Frontal cortex (tissue), 4 donors: ENCODE measurements at places on chromosomes 4 and X.

GRCh38 chrX:10109695-10110094, 47.1 kb upstream of the CLCN4 start:
- peak; percentile 27 for DNase-seq

DNA sequence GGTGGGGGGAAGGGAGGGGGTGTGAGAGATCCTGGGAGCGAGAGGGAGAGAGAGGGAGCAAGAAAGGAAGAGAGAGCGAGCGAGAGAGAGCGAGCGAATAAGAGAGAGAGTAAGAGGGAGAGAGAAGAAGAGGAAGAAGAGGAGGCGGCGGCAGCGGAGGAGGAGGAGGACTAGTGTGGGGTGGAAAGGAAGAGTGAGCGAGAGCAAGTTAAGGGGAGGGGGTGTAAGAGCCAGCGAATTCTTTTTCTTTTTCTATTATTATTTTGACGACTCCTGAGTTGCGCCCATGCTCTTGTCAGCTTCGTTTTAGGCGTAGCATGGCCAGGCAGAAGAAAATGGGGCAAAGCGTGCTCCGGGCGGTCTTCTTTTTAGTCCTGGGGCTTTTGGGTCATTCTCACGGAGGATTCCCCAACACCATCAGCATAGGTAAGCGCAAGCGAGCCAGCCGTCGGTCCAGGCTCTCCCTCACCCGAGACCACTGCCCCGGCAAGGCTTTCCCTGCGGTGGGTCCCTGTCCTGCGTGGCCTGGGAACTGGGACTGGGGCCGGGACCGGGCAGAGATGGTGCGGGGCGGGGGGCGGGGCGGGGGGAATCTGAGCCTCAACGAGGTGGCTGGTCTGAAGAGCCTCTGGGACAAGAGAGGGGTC, at the start of gene GRIA3:
Gene GRIA3 (plus strand): TSS at position 60 of the 647 bp plus-strand sequence. CDS start 258 bp downstream, at position 318.
- no peak for DNase-seq

DNA sequence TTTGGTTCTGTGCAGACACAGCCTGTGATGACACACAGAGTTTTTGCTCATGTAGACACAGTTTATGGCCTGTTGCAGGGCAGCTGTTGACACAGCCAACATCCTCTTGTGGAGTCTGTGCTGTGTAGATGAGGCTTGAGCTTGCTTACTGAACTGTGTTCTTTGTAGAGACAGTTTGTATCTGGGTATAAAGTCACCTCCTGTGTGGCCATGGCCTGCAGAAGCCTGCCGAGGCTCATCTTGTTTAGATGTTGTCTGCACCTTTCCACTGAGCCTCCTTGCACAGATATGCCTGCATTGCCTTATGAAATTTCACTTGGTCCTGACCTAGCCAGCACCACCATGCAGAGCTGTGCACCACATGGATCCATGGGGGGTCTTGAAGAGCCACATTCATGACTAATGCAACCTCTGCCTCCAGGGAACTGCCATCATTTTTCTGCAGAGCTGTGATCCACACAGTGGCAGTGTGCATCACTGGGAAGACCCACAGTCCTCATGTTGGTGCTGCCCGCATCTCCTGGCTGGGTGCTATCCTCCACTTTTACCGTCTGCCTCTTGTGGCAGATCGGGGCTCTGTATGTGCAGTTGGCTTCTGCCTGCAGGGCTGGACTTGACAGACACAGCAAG, 198.0 kb upstream of the MAMLD1 start:
- no peak for DNase-seq

DNA sequence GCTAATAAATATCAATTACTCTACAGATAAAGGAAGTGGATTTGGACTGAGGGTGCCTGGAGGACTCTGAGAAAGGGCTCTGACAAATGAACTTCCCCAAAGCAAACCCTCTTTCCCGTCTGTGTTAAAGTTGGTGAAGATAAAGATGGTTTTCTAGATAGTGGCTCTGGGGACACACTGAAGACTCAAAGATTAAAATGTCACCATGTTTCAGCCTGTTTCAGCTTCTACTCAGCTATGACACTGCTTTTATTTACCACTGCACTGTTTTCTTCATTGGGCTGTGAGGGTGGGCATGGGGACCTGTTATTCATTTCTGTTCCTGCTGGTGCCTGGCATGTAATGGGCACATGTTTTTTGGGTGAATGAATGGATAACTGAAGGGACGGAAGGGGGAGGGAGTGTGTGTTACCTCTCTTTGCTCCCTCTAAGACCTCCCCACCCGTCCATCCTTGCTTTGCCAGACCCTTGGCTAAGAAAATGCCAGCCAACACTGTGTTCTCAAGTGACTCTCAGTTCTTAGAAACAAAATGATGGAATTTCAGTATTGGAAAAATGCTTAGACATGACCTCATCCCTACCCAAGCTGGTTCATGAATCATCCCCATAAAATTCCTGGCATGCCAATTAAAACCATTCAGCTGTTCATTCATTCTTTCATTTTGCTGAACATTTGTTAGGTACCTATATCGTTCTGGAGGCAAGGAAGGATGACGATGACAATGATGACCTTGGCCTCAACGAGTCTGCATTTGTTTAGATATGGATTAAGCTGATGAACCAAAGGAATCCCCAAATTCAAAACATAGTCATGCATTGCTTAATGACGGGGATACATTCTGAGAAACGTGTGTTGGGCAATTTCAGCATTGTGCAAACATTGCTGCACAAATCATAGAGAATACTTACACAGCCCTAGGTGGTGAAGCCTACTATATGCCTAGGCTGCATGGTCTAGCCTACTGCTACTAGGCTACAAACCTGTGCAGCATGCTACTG, 13.4 kb upstream of the STK32B start:
- no peak for DNase-seq

DNA sequence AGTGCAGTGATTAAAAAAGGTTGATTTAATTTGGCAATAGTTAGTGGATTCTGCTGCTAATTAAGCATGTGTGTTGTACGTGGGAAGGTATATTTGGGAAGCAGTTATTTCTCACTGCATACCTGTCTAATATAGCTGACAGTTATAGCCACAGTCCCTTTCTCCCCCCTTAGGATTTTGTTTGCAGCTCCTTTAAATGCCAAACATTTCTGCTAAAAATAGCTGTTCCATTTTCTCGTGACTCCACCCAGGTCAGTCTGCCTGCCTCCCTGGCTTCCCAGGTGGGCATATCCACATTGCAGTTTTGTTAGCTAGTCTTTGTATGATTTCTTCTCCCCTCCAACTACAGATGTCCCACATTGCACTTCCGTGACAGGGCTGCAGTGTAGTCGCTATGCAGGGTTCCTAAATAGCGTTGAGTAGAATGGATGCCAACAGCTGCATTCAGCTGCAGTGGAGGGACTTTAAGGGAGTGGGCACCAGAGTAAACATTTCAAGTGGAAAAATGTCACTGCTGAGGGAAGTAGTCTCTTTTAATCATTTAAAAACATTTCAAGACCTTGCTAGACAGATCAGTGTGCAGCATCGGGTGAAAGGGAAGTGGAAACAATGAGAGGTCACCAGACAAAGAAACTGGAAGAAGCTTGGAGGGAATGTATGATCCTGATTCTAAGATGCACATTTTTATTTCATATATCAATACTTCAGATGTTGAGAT, 326.3 kb downstream of the RAPGEF2 start:
- DNase-seq, result no peak

- no peak for DNase-seq
Measured at GRCh38 chr4:78689261-78689660, 86.9 kb upstream of the BMP2K start.

GRCh38 chrX:7117587-7117986, 29.9 kb upstream of the STS start:
- DNase-seq, result no peak

- DNase-seq, result no peak
Measured at GRCh38 chr4:185764876-185765275, 47.1 kb downstream of the SORBS2 start.

DNA sequence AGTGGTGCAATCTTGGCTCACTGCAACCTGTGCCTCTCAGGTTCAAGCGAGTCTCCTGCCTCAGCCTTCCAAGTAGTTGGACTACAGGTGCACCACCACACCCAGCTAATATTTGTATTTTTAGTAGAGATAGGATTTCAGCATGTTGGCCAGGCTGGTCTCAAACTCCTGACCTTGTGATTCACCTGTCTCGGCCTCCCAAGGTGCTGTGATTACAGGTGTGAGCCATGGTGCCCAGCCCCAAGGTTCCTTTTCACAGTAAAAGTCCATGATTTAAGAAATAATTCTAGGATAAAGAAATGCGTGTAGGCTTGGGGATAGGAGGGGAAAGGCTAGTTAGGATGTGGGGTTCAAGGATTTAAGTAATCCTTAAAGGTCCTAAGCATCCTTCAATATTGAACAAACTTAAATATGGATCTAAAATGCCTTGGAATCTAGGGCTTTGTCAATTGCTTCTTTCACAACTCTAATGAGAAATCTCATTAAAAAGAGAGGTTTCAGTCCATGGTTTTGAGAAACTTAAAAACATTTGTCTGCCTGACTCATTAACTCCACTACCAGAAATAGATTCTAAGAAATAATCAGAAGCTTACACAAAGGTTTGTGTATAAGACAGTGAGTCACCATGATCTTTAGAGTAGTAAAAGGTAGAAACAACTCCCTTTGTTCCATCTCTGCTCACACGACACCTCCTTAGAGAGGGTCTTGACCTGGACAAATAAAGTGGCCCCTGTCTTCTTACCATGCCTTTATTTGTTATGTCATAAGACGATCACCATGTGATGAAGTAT, 203.2 kb downstream of the PTTG2 start:
- DNase-seq, result no peak

- DNase-seq, result no peak
Measured at GRCh38 chr4:10734697-10735096, 50.1 kb upstream of the CLNK start.

DNA sequence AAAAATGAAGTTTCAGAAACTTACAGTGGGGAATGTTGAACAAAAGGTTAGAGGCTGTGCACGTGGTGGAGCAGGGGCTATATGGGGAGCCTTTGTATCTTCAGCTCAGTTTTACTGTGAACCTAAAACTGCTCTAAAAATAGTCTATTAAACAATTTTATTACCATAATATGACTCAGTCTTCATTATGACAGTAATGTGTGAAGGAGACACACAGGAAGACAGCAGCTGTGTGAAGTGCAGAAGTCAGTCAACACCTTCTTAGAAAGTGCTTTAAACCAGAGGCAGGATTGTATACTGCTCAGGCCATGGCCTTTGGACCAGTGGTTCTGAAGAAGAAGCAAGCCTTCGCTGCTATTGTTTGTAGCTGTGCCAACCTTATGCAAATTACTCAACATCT, 89.7 kb downstream of the ARHGAP10 start:
- DNase-seq, result no peak

- DNase-seq, result no peak
Measured at GRCh38 chrX:19855700-19856381, 31.6 kb downstream of the SH3KBP1 start.

- DNase-seq, result no peak
Measured at GRCh38 chr4:184238072-184238745, 20.5 kb upstream of the ENPP6 start.

- no peak for DNase-seq
Measured at GRCh38 chr4:155974476-155974749, 20.7 kb upstream of the CTSO start.

DNA sequence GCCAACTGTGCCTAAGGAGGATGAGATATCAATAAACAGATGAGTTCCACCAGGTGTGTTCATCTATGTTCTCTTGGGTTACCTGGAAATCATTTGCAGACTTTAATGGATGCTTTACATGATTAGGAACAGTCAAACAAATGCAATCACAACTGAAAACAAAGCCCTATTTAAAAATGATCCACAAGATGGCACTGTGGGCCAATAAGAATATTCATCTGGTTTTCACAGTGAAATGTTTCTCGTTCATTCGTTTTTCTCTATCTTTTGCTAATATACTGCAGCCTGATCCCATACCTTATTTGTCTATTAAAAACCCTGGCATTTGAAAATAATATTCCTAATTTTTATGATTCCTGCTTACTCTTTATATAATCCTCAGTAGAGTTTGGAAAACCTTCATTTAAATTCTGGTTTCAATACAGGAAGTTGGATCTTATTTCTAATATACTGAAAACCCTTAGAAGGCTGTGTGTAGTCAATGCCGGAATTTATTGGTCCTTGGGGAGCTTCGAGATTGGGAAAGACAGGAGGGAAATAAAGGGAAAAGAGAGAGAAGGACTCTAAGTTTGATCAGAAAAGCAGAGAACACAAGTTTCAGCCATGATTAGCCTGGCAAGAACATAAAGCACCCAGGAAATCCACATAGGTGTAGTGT, 63.8 kb upstream of the TAPT1 start:
- DNase-seq, result peak; percentile 12

DNA sequence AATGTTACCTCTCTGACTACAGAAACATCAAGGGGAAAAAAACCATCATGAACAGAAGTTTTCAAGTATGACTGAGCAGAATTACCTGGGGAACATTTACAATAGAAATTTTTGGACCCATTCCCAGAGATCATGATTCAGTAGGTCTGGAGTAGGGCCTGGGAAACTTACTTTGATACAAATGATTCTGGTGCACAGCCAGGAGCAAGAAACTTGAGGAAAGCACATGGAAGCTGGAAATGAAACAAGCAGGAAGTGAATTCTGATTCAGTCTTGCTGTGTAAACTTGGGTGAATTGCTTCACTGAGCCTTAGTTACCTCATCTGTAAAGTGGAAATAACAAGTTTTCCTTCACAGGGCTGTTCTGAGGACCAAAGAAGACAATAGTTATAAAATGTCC, 192.5 kb upstream of the TAPT1 start:
- DNase-seq, result no peak

- DNase-seq, result peak; percentile 36
Measured at GRCh38 chr4:5460106-5460801, 248.1 kb downstream of the EVC2 start.

DNA sequence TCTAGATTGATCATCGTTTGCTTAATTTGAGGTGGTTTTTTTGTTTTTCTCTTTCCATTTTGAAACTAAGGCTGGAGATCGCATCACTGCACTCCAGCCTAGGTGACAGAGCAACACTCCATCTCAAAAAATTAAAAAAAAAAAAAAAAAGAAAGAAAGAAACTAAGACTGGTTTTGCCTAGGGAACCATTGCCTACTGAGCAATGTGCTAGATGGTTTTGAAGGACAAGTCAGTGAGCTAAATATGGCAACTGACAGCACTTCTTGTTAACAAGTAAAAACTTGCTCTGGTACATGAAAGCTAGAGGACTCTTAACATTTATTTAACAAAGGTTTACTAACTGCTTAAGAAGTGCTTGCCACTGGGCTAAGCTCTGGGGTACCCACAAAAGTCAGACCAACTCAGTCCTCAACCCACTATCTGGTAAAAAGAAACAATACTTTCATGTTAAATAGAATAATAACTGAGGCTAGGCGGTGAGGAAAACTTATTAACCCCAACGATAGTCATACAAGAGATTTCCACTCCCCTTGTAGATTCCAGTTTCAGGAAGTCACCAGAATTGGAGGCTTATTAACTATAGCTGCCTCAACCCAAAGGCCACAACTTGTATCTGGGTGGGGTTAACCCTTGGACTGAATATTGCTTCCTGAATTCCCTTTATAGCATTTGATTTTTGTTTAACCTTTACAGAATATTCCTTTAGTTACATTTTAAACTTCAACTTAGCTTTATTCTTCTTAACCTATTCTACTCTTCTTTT, 111.6 kb downstream of the FRYL start:
- no peak for DNase-seq

GRCh38 chrX:67614423-67614822, 70.6 kb downstream of the AR start:
- DNase-seq, result no peak

- DNase-seq, result no peak
Measured at GRCh38 chrX:136417806-136418205, 69.9 kb upstream of the BRS3 start.

GRCh38 chr4:53116954-53117353, 248.9 kb downstream of the SCFD2 start:
- DNase-seq, result no peak

GRCh38 chr4:108398316-108398715, 222.1 kb upstream of the RPL34 start:
- DNase-seq, result no peak

GRCh38 chrX:153400146-153401132, 711 bp downstream of the PNMA6E start:
- peak; percentile 29 for DNase-seq
